ENCODE measurements at places on chromosomes 5 and 9. TPM values are rescaled to one million over a fixed set of nuclear protein-coding genes. Genes with fewer than 3 reads are reported as not detected.

The CD180 gene
- polyA plus RNA-seq, result 1.5 TPM

The IFNA21 gene
- not detected for polyA plus RNA-seq

The IRGM gene
- polyA plus RNA-seq, result 0.30 TPM

The MEIKIN gene
- not detected for polyA plus RNA-seq

The TPRN gene
- polyA plus RNA-seq, result 1.2 TPM

The SHISAL2B gene
- polyA plus RNA-seq, result not detected

The WDR5 gene
- 42.7 TPM for polyA plus RNA-seq

DNA sequence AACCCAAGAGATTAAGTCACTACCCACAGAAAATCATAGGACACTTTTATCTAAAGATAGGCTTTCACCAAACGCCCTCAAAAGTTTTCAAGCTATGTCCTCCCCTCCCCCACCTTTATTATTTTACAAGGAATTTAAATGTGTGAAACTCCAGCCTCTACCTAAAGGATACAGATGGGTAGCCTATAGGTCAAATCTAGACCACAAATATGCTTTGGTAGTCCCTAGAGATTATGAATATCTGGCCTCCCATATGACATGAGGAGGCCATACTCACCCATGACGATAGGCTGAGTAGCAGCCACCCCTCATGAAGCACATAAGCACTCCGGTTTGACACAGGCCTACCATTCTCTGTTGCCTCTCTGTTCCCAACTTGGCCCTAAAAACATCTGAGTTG is 11.9 kb downstream of the SIL1 start:
- no peak for DNase-seq

DNA sequence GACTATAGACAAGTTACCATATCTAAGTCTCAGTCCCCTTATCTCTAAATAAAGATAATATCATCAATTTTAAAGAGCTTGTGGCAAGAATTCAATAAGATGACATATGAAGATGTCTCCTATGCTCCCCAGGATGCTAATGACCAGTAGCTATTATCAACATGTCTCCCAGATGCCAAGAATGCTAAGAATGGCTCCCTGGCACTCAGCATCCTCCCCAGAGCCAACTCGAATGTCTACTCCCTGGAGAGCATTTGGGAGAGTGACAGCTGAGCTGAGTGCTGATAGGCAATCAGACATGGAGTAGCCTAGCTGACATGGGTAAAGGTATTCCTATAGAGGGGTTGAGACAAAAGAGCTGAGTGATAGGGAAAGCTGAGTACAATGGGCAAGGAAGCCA is 15.9 kb downstream of the P4HA2 start:
- no peak for DNase-seq

DNA sequence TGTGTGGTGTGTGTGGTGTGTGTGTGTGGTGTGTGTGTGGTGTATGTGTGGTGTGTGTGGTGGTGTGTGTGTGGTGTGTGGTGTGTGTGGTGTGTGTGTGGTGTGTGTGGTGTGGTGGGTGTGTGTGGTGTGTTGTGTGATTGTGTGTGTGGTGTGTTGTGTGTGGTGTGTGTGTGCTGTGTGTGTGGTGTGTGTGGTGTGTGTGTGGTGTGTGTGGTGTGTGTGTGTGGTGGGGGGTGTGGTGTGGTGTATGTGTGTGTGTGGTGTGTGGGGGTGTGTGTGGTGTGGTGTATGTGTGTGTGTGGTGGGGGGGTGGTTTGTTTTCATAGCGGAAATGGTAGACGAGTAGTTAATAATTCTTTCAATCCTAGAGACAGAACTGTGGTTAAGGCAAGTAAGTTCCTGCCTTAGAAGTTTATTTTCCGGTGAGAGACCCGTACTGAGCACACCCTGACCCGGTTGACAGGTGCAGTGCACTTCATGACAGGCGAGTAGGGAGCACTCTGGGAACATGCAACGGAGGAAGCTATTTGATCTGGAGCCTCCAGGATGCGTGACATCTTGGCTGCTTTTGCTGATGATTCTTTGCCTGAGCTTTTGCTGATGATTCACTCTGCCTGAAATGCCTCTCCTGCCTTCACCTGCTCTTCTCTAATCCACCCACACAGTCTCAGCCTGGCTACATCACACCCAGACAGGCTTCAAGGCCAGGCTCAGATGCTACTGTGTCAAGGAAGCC is 21.7 kb upstream of the FAT2 start:
- DNase-seq, result peak; percentile 45

GRCh38 chr9:78989031-78989658 is 582.6 kb upstream of the TLE4 start:
- no peak for DNase-seq

DNA sequence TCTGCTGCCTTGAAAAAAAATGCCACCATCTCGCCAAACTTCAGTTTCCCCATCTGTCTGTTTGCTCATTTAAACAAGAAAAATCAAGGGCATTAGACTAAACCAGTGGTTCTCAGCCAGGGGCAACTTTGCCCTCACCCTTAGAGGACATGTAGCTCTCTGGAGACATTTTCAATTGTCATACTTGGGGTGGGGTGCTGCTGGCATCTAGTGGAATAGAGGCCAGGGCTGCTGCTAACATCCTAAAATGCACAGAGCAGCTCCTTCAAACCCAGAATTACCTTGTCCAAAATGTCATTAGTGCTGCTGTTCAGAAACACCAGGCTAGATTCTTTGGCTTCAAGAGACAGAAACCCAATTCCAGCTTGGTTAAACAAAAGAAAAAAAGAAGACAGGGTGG is 71.1 kb upstream of the FOXE1 start:
- no peak for DNase-seq

DNA sequence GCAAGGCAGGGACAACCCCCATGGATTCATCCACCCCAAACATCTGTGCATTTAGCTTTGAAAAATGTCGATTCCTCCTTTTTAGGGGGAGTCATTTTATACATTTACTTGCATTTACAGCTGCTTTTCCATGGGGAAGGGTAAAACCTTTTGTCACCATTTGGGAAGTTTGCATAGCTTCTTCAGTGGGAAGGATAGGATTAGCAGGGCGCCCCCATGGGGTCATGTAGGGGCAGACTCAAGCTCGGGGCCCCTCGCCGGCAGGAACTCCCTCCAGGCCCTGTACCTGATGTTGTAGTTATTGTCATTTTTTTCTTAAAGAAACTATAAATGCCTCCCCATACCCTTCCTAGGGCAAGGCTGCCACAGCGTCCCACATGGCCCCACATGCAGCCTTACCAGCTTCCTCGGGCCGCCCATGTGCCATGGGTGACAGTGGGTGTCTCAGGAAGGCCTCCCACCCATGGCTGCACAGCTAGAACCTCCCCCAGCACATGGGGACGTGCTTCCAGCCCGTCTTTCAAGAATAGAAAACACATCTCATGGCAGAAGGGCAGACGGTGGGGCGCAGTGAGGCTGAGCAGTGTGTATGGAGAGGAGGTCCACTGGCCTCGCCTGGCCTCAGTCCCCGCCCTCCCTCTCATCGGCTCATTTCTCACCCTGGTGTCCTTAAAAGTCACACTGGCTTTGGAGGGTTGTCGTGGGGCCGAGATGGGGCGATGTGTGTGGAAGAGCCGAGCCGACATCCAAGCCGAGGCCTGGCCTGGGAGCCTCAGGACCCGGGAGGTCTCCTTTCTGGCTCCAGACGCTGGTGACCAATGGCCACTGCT is 76.1 kb upstream of the OTULINL start:
- DNase-seq, result no peak

DNA sequence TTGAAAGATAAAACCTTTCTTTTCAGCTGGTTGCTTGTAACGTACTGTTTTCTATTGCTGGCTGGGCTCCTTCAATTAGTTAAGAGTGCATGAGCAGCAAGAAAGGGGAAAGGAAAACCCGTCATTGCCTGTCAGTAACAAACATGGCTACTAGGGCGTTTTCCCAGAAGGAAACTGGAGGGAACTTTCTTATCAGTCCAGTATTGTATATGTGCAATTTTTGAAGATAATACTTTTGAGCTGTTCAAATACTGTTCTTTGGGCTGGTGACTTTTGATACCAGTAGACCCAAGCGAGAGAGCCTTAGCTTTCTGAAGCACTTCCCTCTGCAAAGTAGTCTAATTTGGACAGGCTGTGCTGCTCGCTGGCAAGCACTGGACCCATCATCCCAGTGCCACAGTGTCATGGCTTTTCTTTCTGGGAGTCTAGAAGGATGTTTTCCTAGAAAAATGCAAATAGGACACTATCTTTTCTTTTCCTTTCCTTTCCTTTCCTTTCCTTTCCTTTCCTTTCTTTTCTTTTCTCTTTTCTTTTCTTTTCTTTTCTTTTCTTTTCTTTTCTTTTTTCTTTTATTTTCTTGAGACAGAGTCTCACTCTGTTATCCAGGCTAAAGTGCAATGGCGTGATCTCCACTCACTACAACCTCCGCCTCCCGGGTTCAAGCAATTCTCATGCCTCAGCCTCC is 149.9 kb upstream of the SMIM23 start:
- DNase-seq, result no peak

DNA sequence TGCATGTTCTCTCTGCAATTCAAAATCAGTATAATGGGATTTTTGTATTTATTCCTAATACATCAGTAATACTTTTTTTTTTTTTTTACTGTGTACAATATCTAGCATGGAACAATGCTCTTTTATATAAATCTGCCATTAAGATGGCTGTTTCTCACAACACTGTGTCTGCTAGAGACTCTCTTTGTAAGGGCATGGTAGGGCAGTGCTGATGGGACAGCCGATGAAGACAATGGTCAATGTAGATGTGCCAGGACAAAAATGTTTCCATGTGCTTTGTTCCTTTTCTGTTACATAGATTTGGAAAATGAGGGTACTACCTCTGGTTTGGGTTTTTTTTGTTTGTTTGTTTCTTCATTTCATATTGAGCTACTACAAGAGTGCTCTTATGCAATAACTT is 95.3 kb upstream of the ITGA2 start:
- DNase-seq, result no peak

- no peak for DNase-seq
These were observed 78.9 kb downstream of the OR2K2 start for GRCh38 chr9:111250875-111251842.

- no peak for DNase-seq
These were observed 45.2 kb downstream of the ADAM19 start for GRCh38 chr5:157530226-157530972.

- DNase-seq, result no peak
These were observed 451.6 kb downstream of the CDH18 start for GRCh38 chr5:19536387-19536786.

DNA sequence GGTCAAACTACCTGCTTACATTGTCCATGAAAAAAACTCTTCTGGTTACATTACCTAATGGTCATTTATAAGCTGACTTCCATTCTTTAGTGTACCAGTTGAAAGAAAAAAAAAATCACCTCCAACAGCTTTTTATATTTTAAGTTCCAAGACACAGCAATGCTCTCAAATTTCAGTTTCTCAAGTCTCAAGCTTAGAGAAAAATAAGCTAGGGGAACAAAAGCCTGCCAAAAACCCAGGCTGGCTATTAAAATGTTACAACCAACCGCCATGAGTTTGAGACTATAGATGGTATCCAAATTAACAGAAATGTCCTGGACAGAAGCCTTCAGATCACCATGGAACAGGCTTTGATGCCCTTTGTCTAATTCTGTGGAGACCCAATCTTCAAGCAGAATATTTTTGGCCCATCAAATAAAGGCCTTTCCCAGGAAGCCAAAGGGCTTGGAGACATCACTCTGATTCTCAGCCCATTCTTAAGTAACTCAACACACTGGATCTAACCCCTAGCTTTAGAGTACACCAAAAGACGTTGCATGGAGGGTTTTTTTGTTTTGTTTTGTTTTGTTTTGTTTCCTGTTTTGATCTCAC is 343.7 kb downstream of the GLIS3 start:
- DNase-seq, result no peak

DNA sequence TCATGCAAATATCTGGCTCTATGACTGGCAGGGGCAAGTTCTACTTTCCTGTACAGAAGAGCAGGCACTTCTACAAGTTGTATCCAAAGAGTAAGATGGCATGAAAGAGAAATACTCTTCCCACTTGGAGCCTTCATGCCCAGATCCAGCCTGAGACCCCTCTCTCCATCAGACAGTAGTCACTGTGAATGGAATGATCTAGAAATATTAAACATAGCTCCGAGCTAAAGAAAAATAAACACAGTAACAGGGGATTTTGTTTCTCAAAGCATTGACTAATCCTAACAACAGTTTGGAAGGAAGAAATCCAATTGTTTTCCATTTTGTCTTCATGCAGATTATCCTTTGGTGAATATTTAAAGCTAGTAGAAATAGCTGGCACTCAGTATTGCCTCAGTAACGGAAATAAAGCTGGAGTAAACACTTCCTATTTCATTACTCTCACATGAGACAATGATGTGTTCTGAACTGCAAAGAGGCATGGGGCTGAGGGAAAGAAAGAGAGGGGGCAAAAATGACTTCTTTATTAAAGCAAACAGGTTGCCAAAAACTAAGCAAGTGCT is 100.0 kb downstream of the SEMA5A start:
- DNase-seq, result no peak

- DNase-seq, result no peak
These were observed 76.6 kb downstream of the CRB2 start for GRCh38 chr9:123432331-123433236.

DNA sequence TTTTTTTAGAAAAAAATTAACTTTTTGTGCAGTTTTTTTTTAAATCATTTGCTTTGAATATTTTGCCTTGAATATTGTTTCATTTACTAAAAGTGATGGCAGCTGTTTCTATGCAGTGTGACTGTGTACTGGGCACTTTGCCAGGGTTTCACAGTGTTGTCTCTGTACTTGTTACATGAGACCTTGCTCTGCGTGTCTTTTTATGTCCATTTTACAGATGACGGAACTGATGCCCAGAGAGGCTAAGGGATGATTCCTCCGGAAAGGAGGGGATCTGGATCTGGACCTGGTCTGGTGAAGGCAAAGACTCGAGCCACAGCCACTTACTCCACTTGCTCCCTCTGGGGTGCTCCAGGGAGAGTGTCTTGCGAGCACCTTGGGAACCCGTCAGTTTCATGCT is 124.8 kb upstream of the PTCH1 start:
- no peak for DNase-seq

DNA sequence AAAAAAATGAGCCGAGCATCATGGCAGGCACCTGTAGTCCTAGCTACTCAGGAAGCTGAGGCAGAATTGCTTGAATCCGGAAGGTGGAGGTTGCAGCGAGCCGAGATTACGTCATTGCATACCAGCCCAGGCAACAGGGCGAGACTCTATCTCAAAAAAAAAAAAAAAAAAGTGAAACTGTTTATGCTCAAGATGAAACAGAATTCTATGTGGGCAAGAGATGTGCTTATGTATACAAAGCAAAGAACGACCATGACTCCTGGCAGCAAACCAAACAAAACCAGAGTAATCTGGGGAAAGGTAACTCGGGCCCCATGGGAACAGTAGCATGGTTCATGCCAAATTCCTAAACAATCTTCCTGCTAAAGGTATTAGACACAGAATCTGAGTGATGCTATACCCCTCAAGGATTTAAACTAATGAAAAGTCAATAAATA is 32.6 kb upstream of the PLAC8L1 start:
- DNase-seq, result no peak

DNA sequence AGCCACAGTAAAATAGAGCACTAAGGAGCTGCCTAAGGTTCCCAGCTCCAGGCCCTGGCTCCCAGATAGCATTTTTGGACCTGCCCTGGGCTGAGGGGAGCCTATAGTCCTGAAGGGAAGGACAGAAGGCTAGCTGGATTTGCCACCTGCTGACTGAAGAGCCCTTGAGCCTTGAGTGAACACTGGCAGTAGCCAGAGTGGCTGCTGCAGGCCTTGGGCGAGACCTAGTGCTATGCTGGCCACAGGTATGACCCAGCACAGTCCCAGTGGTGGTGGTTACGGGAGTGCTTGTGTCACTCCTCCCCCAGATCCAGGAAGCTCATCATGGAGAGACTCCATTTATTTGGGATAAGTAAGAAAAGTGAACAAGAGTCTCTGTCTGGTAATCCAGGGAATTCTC is 10.3 kb upstream of the STX17 start:
- no peak for DNase-seq

GRCh38 chr9:127722055-127722745 is 6.3 kb downstream of the TTC16 start:
- no peak for DNase-seq

GRCh38 chr5:143440448-143441115 is 37.1 kb upstream of the NR3C1 start:
- DNase-seq, result no peak

Measured in GM12878 (cell line).